GM23248 (cell line): ENCODE measurements at places on chromosomes 2 and 18. TPM values are rescaled to one million over a fixed set of nuclear protein-coding genes. Genes with fewer than 3 reads are reported as not detected.

GRCh38 chr2:227853204-227853629, 18.2 kb upstream of the DAW1 start:
- peak; percentile 74 for DNase-seq

DNA sequence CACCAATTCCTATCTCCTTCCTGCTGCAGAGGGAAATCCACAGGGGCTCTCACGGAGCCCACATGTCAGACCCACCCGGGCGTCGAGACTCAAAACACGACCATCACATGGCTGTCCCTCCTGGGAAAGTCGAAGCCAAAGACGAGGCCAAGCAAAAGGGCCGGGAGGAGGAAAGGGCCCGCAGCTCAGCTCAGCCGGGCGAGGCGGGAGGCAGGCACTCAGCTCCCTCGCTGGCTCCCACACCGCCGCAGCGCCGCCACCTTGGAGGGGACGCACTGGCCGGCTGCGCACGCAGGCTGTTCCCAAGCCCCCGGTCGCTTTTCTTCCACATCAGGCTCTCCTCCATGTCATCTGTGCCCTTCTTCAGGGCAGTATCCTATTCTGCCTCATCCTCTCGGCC, 130.4 kb downstream of the L3MBTL4 start:
- DNase-seq: no peak

- DNase-seq: no peak
Measured at GRCh38 chr2:3736112-3736511, 32.7 kb downstream of the DCDC2C start.

DNA sequence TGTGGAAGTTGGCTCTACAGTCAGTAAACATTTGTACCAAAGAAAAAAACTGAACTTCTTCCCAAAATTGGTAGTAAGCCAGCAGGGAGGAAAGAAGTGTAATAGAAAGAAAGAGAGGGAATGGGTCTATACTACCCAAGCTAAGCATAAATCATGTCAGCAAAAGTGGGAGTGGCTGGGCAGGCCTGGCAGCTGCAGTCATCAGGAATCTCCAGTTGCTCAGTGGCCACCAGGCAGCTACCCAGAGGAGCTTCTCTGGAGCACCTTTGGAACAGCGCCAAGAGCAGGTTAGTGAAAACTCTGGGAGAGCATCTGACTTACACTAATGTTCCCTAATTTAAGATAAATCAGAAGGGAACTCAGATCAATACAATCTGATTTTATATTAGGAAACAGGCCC, 14.3 kb downstream of the FRZB start:
- no peak for DNase-seq

- no peak for DNase-seq
Measured at GRCh38 chr2:101264360-101264939, 11.8 kb downstream of the CNOT11 start.

GRCh38 chr2:10499275-10499907, 51.3 kb upstream of the ODC1 start:
- DNase-seq: no peak

DNA sequence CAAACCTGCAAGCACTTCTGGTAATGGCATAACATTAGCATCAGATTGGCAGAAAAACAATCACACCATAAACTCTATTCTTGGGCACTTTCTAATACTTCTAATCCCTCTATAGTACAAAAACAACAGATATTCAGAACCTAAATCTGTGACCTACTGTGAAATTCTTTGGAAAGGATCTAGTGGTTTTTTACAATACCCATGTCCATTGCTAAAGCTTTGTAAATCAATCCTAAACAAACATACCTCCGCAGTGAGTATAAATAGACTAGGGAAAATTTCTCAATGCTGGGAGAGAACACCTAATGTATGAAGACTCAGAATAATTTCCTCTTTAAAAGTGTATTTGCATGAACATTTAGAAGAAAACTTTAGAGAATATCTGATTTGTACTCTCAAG, 1098.5 kb upstream of the DDX18 start:
- no peak for DNase-seq

DNA sequence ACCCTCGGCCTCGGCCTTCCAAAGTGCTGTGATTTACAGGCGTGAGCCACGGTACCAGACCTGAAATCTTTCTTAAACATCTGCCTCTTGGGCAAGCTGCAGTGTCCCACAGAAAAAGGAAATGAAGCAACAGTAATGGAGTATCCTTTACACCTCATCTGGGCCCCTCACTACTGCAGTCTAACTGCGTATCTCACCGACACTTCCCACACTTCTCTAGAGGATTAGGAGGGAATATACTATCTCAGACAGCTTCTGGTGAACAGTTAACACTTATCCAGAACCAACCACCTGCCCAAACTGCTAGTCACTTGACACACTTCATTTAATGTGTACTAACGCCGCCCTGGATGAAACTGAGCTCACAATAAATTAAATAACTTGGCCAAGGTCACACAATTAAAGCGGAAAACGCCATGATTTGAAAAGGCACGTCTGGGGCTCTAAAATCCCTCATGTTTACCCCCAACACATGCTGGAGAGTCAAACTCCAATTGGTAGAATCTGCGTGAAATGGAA, 993 bp downstream of the COX7A2L start:
- DNase-seq: peak; percentile 81

- DNase-seq: no peak
Measured at GRCh38 chr2:119245076-119245840, 21.6 kb downstream of the STEAP3 start.

DNA sequence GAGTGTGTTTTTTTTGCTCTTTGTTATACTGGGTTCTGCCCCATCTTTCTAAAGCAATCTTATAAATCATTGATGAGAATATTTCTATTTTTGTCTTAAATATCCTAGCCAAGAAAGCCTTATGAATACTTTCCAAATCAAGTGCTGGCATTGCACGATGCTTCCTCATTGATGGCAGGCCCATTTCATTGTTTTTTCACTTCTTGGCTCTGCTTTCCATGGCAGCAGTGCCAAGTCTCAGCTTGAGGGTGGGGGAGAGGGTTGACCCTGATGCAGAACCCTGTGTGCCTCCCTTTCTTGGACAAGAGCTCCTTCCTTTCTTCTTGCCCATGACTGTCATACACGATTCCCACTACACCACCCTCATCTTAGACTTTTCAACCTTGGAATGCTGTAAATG, 16.7 kb upstream of the CELF4 start:
- no peak for DNase-seq

DNA sequence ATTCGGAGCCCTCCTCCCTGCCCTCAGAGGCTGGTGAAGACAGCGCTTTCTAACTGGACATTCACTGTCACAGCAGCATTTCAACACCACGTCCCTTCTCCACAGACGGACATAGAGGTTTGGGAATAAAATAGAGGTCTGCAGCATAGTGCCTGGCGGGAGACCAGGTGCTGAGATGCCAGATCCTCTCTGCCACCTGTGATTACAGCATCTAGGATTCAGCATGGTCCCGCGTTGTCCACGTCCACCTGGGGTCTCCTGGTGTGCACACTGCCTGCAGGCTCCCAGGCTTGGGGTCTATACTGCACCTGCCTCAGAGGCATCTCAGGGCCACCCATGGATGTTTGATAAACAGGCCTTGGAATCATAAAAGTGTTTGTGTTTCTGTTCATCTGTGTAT, 175.5 kb downstream of the TMEM18 start:
- no peak for DNase-seq

- DNase-seq: no peak
Measured at GRCh38 chr2:23844905-23845304, 82.0 kb downstream of the ATAD2B start.

Gene AGXT
- total RNA-seq: not detected in 2 replicates

Gene ZNF396
- total RNA-seq: 0.13 and 0.86 TPM in 2 replicates

Gene IL1B
- total RNA-seq: 0.86 and 3.8 TPM in 2 replicates

Gene ITGB1BP1
- total RNA-seq: 39.0 and 52.2 TPM in 2 replicates

Gene ST8SIA5
- 0.13 TPM in 1 of 2 replicates, not detected in the other for total RNA-seq

Gene RAB6C
- total RNA-seq: not detected in 2 replicates
